ENCODE measurements at places on chromosomes 16 and 17.

- no peak for DNase-seq
Observed at GRCh38 chr16:57799600-57800199, 2.6 kb downstream of the KIFC3 start.

DNA sequence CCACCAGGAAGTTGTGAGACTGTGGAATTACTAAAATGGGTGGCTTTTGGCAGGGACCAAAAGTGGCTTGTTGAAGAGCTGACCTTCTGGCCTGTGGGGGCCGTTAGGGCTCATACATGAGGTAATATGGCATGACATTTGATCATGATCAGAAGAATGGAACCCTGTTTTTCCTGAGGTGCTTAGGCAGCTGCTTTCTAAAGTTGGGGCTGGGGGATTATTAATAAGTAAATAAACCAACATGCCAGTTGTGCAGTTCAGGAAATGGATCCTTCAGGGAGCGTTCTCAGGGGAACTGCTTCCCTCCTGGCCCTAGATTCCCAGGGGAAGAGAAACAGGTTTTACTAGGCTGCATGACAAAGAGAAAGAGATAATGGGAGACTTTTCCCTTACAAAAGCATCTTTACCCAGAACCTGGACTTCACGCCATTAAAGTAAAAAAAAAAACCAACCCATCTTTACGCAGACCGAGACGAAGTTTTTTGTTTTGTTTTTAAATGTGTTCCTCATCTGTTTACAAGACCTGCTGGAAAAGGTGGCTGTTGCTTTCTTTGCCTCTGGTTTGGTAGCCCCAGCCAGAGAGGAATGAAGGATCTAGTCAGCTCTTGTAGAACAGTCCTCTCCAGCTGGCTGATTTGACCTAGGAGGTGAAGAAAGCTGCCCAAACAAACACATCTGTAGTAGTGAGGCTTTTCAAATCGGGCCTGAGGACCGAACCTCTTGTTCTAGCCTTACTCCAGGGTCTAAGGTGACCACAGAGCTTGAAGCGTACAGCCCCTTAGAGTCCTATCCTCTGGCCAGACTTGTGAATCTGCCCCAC is 22.7 kb downstream of the YPEL2 start:
- DNase-seq: no peak

DNA sequence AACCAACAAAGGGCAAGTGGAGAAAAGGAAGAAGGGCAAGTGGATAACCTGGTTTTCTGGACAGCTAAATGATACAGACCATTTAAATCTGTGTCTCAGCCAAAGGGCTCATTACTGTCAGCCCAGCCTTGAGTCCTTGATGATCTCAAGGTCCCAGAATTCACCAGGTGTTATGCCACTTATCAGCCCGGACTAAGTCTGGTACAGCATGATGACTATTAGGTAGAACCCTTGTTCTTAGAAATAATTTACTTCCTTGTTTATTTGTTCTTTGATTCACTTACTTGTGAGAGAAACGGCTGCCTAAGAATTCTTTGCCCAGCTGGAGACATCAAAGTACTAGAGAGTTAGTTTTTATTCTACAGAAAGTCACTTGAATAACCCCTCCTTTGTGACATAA is 3.5 kb downstream of the PDILT start:
- no peak for DNase-seq

DNA sequence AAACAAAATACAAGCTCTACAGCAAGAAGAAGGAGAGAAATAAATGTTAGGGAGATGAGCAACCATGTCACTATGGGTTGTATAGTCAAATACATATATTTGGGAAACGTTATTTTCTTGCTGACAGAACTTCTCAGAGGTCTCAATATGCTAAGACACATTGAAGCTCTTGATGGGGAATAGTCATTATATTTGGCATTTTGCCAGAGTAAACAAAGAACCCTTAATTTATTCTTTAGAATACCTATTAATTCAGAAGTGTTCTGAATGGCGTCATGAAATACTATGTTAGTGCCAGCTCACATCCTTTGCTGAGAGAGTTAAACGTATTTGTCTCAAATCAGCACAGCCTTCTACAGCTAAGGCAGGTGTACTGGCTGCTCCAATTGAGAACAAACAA is 458.9 kb downstream of the CDH13 start:
- DNase-seq: no peak

DNA sequence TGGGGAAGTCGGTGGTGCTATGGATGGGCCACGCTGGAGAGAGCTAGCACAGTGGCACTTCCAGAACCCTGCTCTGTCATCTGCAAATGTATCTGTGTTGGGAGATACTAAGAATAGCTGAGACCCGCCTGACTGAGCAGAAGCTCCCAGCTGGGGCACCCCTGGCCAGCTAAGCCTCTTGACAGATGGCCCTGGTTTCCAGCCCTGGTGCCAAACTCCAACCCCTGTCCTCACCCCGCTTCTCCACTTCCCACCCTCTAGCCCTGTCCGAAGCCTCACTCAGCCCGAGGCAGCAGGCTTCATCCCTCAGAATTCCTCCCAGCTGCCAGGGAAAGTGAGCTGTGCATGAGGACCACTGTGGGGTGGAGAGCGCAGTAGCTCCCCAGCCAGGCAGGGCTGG is 124.4 kb downstream of the CCDC144A start:
- no peak for DNase-seq

GRCh38 chr17:59361386-59361785 is 29.9 kb downstream of the YPEL2 start:
- no peak for DNase-seq
